ENCODE measurements at places on chromosomes 11 and 22.

DNA sequence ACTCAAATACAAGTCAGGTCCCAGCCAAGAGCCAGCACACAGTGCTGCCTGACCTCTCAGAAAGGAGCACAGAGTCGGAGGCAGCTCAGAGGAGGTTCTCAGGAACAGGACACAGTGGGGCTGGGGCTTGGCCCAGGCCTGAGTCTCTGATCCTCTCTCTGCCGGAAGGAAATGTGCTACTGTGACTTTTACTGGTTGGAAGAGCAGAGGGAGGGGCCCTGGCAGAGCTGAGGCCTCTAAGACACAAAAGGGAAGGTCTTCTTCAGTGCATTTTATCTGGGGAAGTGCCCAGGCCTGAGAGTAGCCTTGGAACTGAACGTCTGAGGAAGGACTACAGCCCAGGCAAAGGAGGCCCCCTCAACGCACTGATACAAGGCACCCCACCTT is 16.2 kb upstream of the CASTOR1 start:
- DNase-seq, result no peak

GRCh38 chr11:20055312-20055711 is 105.0 kb downstream of the DBX1 start:
- DNase-seq, result no peak

- DNase-seq, result no peak
Measured at GRCh38 chr22:30943368-30943767, 25.2 kb downstream of the MORC2 start.

- DNase-seq, result no peak
Measured at GRCh38 chr11:120819003-120819402, 204.9 kb upstream of the TBCEL start.

DNA sequence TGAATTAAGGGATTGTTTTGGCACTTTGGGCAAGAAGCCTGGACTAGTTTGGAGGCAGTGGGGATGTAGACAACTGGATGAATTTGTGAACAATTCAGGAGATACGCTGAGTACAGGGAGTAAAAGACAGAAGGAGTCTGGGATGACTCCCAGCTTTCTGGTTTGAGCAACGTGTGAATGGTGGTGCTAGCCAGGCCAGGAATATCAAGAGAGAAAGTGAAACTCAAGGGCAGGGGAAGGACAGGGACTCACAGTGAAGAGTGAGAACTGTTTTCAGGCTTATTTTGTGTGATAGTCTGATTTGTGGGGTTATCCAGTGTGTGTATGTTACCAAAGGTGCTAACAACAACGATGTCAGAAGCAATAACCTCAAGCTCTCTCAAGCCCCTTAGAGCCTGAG is 15.9 kb downstream of the CHRM1 start:
- no peak for DNase-seq

GRCh38 chr22:36977401-36977861 is 41.8 kb downstream of the TST start:
- DNase-seq, result peak; percentile 12

DNA sequence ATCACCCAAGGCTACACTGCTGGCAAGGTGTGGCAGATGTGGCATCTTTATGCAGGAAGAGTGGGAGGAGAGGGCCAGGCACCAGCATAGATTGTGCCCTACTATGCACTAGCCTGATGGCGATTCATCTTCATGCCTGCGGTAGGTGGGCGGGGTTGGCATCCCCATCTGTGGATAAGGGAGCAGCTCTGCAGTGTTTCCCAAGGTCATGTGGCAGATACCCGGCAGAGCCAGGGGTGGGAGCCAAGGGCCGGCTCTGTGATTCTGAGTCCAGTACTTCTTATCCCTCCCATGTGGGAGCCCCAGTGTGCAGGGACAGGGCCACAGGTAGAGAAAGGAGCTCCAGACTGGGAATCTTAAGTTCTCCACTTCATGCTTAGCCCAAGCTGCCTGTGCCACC is 20.0 kb downstream of the CD82 start:
- DNase-seq, result no peak

GRCh38 chr11:55106391-55106790 is 155.6 kb upstream of the TRIM48 start:
- no peak for DNase-seq

- DNase-seq, result no peak
Measured at GRCh38 chr11:102669664-102670063, 35.9 kb downstream of the MMP27 start.

DNA sequence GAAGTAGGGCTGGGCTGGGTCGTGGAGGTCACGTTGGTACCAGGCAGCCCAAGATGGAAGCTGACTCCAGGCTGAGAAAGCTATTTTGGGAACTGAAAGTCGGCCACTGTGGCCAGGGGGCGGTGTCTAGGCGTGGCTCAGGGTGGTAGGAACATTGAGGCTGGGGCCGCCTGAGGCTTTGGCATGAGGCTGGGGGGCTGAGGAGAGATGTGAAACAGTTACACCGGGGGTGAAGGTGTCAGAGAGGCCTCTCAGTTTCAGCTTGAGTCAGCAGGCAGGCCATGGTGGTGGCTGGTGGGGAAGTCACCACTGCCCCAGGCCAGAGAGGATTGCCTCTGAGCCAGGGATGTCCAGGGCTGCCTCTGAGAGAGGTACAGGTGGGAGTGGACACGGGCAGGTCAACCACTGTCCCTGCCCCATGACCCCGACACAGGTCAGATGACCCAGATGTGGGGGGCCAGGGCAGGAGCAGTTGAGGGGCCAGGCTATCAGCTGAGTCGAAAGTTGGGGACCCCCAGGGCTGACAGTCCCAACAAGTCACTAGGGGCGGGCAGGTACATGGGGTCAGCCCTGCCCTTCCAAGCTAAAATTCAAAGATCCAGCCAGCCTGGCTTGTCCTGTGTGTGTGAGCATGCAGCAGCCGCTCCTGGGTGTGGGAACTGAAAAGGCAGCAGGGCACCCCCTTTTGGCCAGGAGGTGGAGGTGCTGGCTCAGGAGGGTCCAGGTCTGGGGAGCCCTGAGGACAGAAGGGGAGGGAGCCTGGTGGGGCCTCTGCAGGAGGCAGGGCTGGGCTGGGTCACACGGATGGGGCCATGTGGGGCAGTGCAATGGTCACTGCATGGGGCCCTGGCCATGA is 7.2 kb downstream of the KCNK7 start:
- DNase-seq, result peak; percentile 51

DNA sequence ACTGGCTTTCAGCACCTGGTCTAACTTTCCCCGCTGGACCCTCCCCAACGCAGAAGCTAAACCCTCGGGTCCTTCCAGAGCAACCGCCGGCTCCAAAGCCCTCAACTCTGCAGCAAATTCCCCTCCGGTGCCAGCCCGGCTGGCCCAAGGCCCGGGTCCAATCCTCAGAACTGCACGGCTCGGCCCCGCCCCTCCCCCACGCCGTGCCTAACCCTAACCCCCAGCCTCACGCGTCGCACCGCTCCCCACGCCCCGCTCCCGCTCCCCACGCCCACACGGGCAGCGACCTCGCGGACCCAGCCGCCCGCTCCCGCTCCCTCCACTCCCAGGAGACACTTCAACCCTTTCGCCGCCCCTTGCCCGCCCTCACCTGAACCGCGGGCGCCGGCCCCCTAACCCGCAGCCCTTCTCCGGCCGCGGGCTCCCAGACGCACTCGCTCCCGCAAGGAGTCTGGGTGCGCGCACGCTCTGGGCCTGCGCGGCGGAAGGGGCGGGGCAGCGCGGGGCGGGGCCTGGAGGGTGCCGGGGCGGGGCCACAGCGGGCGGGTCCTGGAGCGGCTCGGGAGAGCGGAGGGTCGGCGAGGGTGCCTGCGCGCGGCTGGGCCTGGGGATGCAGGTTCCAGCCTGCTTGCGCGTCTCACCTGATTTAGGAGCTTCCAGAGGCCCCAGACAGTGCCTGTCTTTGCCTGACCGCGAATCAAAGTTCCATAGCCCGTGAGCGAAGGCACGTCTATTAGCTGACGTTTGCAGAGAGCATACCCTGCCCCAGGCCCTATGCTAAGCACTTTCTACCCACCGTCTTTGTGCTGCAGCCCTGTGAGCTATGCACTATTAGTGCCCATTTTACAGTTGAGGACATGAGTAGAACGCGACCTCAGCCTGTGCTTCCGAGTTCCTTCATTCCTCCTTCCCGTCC is at the start of gene NFRKB:
Gene NFRKB (minus strand): TSS at position 453 of the 916 bp plus-strand sequence. CDS start 2,729 bp downstream, outside the sequence.
- peak; percentile 64 for DNase-seq

DNA sequence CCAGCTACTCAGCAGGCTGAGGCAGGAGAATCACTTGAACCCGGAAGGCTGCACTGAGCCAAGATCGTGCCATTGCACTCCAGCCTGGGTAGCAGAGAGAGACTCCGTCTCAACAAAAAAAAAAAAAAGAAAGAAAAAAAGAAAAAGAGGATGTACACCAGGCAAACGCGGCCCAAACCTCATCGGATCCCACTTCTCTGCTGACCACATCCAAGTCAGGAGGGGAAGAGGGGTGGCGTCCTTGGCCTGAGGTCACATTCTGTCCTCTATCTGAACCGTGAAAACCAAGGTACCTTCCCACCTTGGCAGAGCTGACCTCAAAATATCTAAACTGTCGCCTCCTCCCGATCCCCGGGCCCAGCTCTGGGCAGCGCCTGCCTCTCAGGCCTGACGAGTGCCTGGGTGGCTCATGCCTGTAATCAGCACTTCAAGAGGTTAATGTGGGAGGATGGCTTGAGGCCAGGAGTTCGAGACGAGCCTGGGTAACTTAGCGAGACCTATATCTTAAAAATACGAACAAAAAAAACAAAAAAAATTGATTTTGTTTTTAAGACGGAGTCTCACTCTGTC is 25.1 kb downstream of the RGL4 start:
- no peak for DNase-seq

GRCh38 chr11:17538054-17538453 is 6.2 kb downstream of the USH1C start:
- no peak for DNase-seq

DNA sequence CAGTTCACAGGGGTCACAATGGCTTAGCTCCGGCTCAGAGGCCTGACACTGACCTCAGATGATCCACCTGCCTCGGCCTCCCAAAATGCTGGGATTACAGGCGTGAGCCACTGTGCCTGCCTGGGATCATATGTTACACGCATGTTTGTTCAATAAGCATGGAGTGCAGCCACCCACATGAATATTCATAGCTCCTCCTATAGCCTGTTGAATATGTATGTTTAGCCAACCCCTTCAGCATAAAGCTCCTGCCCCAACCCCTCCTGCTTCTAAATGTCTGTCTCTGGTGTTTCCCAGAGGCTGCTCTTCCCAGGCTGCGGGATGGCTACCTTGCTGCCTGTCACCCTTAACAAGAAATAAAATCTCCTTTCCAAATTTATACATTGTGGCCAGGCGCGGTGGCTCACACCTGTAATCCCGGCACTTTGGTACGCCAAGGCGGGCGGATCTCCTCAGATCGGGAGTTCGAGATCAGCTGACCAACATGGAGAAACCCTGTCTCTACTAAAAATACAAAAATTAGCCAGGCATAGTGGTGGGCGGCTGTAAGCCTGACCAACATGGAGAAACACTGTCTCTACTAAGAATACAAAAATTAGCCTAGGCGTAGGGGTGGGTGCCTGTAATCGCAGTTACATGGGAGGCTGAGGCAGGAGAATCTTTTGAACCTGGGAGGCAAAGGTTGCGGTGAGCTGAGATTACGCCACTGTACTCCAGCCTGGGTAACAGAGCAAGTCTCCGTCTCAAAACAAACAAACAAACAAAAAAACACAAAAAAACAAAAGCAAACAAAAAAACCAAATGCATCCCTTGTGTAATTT is 1.1 kb upstream of the APOBEC3F start:
- no peak for DNase-seq

- no peak for DNase-seq
Measured at GRCh38 chr11:19869946-19870589, 157.4 kb downstream of the NAV2 start.

GRCh38 chr11:126755526-126755925 is 245.0 kb downstream of the KIRREL3 start:
- no peak for DNase-seq

DNA sequence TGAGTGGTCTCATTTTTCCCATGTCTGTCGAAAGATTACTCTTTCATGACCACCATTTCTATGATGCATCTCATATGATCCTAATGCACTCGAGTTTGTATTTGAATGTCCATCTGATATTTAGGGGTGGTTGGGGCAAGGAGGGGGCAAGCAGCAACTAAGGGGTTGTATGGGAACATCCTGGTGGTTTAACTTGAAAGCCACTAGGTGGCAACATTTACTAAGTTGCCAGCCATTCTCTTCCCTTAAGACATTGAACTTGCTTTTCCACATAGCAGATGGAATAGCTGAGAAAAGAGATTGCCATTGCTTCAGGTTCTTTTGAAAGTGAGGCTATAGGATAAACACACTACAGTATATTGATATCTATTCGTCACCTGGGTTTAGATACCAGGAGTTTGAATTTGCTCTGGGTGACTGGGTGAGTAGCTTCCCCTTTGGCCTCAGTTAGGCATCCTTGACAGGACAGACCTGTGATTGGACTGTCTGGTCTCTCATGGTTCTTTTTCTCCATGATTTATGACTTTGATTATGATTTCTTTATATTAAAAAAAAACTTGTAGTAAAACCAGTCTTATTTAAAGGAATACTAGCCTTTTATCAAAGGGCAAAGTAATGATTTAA is 32.4 kb downstream of the NF2 start:
- DNase-seq, result peak; percentile 72

GRCh38 chr11:46383974-46384701 is 2.7 kb downstream of the MDK start:
- no peak for DNase-seq

DNA sequence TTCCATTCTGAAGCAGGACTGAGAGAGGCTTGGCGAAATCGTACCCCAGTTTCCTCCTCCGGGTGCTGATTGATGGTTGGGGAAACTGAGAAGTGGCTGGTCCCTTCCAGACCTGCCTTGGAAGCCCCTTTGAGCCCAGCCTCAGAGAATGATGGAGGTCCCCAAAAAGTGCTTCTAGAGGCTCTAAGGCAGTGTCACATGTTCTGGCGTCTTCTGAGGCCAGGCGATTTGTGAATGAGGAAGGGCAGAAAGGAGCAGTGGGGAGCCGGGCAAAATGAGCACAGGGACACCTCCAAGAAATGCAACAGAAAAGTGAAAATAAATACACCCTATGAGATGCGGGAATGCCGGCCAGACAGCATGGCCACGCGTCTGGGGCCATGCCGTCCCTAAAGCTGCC is 1.0 kb upstream of the LIF start:
- no peak for DNase-seq

DNA sequence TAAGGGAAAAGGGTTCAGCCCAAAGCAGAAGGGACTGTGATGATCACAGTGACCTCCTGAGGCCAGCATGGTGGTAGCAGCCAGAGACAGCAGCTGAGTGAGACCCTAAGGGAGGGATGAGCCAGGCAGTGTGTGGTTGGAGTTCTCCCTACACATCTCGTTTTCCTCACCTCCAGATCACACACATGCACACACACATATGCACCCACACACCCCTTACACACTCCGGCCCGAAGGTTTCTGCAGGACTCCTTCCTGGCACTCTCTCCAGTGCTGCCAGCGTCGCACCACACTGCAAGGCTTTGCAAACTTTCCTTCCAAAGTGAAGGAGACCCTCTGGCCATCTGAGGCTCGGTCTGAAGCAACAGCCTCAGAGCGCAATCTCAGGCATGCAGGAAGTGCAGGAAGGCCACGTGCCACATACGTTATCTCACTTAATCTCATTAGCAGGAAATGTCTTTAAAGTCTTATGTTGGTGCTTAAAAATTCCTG is 26.9 kb upstream of the TP53I11 start:
- DNase-seq, result no peak

- DNase-seq, result peak; percentile 29
Measured at GRCh38 chr11:133947321-133947756, 9.4 kb downstream of the IGSF9B start.

Data from astrocyte of the spinal cord (primary cell).